ENCODE measurements at places on chromosomes 3 and 15.
A peak's percentile ranks its signal among the peaks of the same experiment; 100 is the strongest.

GRCh38 chr15:99416191-99417188, 149.3 kb upstream of the MEF2A start:
- no peak for DNase-seq

- DNase-seq: no peak
These were observed 307.5 kb upstream of the UBE2E2 start for GRCh38 chr3:22895671-22896070.

DNA sequence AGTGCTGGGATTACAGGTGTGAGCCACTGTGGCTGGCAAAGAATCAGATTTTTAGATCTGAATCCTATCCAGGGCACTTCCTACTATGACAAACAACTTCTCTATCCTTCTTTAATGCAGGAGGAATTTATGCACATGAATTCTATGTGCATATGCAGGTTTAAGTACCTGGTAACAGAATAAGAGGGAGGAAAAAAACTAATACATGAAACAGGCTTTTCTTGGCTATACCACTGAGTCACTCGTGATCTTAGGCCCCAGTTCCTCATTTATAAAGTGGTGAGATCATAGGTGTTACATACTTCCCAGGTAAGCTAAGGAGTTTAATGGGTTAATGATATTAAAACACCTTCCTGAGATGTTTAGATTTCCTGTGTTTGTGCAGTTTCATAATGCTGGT, 108.2 kb downstream of the TP63 start:
- no peak for DNase-seq

- no peak for DNase-seq
These were observed 213.3 kb upstream of the TGFBR2 start for GRCh38 chr3:30393079-30393478.

DNA sequence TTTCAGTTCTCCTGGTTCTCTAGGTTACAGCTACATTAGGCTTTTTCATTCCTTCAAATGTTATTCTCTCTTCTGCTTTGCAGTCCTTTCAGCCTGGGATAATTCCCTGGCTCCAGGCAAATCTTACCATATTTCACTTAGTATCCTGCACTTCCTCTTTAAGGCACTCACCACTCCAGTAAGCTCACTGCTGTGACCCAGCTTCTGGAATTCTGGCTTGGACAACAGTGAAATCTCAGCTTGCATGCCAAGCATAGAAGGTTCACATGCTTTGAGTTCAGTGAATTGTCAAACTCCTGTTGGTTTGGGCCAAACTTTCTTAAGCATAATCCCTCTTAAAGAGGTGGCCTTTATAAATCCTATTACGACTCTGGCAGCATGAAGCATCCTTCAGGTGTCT, 69.4 kb downstream of the SCN10A start:
- no peak for DNase-seq

DNA sequence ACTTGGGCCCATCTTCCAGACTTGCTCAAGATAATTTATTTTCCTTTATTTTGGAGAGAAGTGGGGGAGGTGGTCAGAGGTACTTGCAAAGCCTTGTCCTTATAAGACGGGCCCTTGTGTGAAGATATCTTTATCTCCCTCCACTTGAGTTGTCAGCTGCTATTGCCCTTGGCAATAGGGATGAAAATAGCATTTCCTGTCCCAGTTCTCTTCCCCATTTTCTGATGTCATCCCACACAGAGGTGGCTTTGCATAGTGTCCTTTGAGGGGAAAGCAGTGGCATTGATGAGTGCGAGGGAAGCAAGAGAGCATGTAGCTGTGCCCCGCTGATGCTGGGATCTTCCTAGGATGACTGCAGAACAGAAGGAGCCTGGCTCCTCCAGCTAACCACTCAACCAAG, 41.9 kb upstream of the TUBGCP5 start:
- no peak for DNase-seq

DNA sequence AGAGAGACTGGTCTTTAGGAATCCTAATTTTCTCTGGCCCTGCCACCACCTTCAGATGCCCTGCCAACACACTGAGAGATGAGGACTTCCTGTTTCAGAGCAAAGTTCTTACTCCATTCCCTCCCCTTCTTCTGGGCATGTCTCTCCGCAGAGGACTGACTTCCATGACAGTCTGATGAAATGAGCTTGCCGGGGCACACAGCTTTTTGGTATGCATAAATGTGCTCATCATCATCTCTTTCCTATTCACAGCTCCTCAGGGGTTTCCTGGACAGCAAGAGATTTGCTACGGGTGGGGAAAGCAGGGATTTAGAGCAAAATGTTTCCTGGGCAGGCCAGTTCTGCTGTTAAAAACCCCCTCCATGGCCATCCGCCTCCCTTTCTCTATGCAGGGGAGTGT, 27.6 kb upstream of the SEMA6D start:
- DNase-seq: no peak

DNA sequence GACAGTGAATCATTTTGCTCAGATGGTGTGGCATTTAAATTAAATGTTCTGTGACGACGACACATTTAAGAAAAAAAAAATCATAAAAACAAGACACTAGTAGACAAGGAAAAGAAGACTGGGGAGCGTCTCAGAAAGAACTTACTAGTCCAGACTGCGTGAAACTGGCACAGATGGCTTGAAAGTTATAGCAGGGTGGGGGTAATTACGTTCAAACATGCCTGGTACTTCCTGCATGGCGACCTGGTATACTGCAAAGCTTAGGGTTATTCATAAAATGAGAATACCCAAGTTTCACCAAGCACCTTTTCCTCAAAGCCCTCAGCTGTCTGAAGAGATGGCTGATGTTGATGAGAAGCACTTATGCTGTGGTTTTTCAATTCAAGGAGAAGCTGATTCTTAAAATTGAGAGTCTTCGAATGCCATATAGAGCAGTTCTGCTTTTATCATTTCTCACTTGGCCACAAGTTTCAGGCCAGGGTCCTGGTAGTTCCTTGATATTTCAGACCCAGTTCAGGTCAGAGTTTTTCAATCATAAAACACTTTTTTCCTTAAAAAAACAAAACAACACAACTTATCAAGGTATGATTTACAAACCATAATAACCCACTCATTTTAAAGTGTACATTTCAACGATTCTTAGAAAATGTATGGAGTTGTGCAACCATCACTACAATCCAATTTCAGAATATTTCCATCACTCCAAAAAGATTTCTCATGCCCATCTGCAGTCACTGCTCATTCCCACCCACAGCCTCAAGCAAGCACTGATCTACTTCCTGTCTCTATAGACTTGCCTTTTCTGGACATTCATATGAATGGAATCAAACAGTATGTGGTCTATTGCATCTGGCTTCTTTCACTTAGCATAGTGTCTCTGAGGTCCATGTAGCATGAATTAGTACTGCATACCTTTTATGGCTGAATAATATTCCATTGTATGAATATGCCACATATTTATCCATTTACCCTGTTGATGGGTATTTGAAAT, 24.7 kb downstream of the PCOLCE2 start:
- no peak for DNase-seq

- DNase-seq: no peak
These were observed 1.6 kb upstream of the ANXA2 start for GRCh38 chr15:60399246-60399915.

GRCh38 chr3:113839551-113839950, 963 bp downstream of the GRAMD1C start:
- DNase-seq: no peak

DNA sequence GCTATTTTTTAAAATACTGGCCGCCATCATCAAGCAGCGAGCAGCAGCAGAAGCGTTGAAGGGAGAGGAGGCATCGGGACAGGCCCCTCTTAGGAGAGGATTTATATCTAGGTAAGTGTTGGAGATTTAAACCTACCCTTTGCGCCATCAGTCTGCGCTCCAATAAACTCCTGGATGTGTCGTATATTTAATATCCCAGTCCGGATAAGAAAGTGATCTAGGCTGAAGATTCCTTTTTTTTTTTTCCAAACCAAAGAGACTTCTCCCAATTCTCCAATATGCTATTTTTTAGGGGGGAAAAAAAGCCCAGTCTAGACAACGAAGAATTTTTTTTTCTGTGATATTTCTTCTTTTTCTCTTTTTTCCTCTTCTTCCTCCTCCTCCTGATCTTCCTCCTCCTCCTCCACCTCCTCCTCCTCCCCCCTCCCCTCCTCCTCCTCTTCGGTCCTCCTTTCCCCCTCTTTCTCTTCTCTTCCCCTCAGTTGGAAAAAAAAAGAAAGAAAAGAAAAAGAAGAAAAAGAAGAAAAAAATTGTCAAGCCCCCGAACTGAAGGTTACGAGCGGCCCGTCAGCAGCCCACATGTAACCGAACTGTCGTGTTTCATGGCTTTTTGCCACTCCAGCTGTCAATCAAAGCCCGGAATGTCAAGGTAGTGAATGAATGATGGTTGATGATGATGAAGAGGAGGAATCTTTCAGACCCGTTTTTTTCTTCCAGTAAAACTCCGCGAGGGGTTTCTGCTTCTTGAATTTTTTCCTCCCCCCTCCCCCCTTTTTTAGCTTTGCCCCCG, 835 bp downstream of the MEIS2 start:
- DNase-seq: peak; percentile 60

DNA sequence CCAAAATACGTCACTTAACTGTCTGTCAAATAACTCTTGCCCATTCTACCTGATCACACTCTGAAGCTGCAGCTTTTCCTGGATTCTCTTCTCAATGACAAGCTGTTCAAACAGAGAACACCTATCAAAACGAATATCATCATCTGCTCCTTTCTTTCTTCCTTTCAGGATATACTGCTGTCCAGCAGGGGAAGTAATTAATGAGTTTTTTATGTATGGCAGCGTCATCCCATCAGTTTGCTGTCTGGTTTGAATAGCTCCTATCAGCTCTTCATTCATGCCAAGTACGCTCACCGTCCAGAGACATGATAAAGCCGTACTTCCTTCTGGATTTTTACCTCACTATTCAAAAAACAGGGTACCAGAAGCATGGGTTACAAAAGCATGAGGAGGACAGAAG, at the start of gene CHRM5:
TSS of gene CHRM5 (plus strand) at position 274 of the 400 bp plus-strand sequence. CDS start 94,221 bp downstream, outside the sequence.
- DNase-seq: peak; percentile 4
